ENCODE measurements at places on chromosomes 1 and 21.

DNA sequence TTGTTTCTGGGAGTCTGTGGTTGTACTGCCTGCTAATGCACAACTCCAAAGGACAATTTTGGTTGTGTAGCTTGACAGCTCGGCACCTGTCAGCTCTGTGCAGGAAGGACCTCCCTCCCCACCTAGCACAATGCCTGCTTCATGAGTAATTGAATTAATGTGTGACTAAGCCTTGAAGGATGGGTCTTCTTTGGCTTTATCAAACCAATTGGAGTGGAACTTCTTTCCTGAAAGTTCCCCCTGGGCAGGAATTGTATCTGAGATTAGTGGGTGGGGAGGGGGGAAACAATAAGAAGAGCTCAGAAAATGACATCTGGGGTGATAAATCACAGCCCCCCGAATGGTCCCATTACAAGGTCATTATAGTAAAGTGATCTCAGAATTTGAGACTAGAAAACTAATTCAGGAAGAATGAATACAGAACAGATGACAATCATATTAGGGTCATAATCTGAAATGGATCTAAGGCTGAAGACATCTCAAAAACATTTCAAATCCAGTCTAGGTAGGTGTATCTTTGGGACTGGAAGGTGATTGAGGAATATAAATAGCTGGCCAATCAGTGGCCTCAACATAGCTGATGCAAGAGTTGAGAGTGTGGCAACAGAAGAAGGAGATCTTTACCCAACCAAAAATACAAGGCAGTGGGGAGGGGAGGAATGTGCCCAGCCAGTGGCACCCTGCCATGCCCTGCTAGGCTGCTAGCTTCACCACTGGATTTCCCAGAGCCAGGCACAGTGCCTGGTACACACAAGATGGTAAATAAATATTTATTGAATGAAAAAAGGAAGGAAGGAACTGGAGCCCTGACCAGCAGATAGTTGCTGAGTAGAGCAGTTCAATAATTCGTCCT is 10.1 kb upstream of the SESN2 start:
- no peak for DNase-seq

GRCh38 chr1:63797056-63797726 is 23.4 kb downstream of the ROR1 start:
- DNase-seq = no peak

- DNase-seq = no peak
Measured at GRCh38 chr21:42779431-42779861, 99.9 kb downstream of the WDR4 start.

- no peak for DNase-seq
Measured at GRCh38 chr1:208231881-208232661, 12.1 kb downstream of the PLXNA2 start.

DNA sequence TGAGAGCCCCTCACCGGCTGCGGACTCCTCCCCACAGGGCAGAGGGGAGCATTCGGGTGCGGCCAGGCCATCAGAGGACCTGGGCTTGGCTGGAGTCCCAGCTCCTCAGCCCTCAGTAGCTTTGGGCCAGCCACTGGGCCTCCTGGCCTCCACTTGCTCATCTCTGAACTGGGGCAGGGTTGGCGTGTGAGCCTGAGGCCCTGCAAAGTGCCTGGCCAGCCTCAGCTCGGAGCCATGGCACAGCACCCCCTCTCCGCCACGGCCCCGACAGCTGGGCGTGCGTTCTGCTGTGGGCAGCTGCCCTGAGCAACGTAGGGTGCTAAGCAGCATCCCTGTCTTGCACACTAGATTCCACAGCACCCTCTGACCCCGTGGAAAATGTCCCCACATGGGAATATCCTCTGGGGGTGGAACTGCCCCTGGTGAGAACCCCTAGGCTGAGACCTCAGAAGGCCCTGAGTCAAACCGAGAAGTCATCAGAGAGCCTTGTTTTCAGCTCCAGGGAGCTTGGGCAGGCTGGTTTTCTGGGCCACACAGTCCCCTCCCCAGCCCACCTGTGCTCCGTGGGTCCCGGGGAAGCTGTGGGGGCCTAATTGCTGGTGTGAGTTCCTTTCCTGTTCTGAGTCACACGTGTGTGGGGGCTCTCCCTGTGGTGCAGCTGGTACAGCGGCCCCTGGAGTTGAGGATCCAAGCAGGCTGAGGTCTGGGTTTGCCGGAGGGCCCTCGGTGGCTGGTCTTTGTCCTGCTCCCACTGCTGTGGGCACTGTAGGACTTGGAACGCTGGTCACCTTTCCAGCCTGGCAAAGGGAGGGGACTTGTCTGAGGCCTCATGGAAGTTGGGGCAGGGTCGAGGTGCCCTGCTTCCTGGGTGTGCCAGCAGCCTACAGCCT is 24.5 kb downstream of the TP73 start:
- no peak for DNase-seq

DNA sequence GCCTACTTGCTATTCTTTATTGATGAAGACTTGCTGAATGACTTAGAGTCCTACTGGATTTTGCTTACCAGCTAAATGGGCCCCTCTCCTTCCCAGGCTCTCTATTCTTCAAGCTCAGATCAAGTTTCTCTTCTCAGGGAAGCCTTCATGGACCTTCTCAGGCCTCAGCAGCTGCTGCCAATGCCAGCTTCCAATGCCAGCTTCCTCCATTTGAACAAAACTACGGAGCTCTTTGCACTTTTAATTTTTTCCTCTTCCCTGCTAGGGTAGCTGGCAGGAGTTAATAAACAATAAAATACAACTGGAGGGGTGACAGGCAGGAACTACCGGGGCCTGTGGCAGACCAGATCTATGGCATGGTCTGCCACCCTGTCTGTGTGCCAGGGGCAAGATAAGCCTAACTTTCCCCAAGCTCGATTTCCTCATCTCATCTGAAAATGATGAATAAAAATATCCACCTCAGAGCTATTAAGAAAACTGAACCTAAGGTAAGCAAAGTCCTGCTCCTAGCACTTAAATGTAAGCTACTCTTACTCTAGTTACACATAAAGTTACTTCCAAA is 995 bp upstream of the IPO13 start:
- DNase-seq = no peak

DNA sequence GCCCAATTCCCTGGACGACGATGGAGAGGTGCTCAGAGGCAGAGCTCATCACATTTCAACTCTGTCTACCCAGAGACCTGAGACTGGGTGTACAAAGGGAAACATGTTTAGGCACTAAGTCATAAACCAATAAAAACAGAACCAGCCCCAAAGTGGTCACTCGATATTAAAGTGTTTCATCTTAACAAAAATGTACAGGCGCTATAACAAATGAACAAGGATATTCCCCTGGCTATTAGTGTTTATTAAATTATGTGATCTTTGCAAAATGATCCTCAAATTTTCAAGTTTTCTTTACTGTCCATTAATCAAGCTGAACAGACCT is 43.6 kb downstream of the NPHP4 start:
- DNase-seq = no peak
